SK-N-SH (cell line): ENCODE measurements at places on chromosomes 2 and 18. TPM values are rescaled to one million over a fixed set of nuclear protein-coding genes. Genes with fewer than 3 reads are reported as not detected.

DNA sequence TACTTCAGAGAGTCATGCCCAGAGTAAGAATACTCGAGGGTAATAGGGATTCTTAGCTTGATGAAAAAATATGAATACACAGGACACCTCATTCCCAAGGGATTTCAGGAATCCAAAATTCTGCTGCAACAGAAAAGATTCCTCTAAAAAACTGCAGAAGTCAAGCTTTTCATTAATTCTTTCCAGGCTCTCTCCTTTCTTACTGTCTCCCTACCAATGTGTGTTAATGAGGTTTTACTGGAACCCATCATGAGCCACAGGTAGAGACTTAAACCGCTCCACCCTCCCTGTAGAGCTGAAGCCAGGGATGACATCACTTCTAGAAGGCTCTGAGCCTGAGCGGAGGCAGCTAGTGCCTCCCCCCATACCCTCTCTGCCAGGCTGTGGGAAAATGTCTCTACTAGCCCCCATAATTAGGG is 3.4 kb downstream of the SDC1 start:
- DNase-seq, result peak; percentile 53

DNA sequence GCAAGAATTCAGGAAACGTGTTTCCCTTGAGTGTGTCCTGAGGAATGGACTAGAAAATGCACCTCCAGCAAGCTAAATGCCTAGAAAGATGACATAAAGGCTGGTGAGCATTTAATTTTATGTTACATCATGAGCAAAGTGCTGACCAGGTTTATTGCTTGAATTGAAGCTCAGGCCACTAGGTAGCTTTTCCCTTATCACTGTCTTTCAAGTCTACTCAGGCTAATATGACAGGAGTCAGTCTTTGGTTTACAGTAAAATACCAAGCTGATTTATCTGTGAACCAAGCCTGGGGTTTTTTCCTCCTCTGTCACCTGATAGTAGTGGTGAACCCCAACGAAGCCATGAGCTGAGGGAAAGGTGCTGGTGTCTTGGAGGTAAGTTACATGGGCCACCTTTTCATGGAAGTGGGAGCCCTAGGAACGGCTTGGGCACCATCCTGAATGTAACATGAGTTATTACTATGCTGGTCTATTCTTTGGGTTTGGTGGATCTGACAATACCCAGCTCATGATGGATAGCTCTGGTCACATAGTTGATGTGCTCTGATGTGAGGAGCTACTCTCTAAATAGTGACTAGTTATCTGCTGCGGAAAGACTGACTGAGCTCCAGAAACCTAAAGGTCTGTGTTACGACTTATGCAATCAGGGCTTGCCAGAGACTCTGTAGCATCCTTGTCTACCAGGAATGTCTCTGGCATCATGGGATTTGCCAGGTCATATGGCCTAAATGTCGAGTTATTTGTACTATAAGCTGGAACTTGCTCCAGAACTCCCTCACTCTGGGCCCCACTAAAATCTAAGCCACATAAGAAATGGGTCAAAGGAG is 39.8 kb downstream of the NUP35 start:
- no peak for DNase-seq

GRCh38 chr18:11009147-11009546 is 140.2 kb downstream of the PIEZO2 start:
- DNase-seq, result no peak

DNA sequence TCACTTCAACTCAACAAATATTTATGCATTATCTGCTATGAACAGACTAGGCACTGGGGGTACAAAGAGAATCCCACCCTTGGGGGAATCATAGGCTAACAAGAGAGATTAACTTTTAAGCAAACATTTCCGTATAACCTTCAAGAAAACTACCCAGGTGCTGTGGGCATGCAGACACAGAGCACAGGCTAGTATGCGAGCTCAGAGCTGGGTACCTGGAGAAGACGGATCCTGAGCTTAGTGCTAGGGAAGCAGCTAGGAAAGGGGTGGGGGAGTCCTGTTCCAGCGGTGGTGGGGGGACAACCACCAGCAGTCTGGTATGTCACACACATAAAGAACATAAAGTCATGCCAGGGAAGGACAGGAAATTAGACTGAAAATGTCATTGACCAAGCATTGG is 17.5 kb upstream of the DSG3 start:
- DNase-seq, result no peak

GRCh38 chr2:72770879-72771461 is 54.9 kb downstream of the EXOC6B start:
- DNase-seq, result peak; percentile 56

GRCh38 chr2:106187273-106187891 is 6.7 kb downstream of the UXS1 start:
- DNase-seq, result no peak

- no peak for DNase-seq
These were observed 14.9 kb downstream of the MRPS9 start for GRCh38 chr2:105052773-105053172.

GRCh38 chr2:211900000-211900399 is 638.6 kb downstream of the ERBB4 start:
- DNase-seq, result no peak

DNA sequence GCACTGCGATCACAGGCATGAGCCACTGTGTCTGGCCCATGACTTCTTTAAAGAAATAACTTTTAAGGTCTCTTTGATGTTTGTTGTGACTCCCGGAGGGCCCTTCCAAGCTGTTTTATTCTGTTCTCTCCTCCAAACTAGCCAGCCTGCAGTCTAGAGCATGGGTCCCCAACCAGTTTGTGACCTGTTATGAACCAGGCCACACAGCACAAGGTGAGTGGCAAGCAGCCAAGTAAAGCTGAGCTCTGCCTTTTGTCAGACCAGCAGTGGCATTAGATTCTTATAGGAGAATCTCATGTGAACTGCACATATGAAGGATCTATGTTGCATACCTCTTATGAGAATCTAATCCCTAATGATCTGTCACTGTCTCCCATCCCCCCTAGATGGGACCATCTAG is 223.9 kb upstream of the RGPD4 start:
- DNase-seq, result no peak

Gene FAM228A
- 0.10 and 0.13 TPM in 2 replicates for polyA plus RNA-seq

GRCh38 chr2:209495855-209496585 is 72.2 kb downstream of the MAP2 start:
- DNase-seq, result peak; percentile 8

DNA sequence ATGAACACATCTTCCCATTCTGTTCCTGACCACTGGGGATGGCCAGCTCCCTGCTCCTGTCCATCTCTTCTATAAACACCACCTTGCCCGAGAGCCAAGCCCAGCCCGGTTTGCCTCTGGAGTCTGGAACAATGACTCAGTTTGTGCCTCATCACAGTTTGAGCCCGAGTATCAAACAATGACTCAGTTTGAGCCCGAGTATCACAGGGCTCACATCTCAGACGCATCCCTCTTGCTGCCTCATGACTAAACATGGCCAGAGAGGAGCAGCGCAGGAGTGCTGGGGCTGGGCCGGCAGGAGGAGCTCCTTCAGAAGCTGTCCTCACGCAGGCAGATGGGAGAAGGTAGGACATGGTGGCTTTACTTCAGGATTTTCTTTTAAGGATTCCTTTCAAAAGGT is 68.7 kb downstream of the PXDN start:
- DNase-seq, result no peak

Gene RAB6C
- 0.02 and 0.05 TPM in 2 replicates for polyA plus RNA-seq
